ENCODE measurements at places on chromosomes 5 and 9.

GRCh38 chr9:107863396-107863795 is 373.8 kb upstream of the KLF4 start:
- DNase-seq: no peak

DNA sequence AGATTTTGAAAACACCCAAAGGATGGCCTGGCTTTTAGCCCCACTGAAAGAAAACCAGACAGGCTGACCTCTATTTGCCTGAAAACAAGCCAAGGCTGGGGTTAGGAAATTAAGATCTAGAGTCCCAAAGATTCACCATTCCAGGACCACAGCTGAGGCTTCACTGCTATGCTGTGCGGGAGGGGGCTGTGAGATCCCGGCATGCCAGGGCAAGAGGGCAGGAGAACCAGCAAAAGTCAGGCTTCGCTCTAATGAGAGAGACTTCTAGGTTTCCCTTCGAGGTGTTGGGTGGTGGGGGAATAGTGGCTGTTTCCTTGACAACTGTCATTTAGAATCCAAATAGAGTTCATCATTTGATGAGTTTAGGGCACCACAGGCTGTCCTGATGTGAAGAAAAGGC is 152.9 kb upstream of the NFIB start:
- no peak for DNase-seq

DNA sequence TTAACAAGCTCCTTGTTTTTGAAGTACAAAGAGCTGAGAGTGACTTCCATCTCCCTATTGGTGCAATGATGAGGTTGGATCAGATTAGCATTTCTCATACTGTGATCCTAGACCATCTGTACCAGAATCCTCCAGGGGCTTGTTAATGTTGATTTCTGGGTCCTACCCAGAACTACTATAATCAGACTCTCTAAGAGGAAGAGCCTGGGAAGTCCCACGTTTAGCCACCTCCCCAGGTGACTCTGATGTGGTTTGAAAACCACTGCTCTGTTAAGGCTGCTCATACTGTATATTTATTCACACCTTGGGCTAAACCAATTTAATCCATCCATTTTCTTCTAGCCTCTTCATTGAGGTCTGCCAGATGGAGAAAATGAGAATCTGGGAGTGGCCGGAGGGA is 49.6 kb upstream of the SMIM32 start:
- no peak for DNase-seq

- DNase-seq: no peak
Measured at GRCh38 chr5:91352831-91353695, 30.1 kb downstream of the ARRDC3 start.

DNA sequence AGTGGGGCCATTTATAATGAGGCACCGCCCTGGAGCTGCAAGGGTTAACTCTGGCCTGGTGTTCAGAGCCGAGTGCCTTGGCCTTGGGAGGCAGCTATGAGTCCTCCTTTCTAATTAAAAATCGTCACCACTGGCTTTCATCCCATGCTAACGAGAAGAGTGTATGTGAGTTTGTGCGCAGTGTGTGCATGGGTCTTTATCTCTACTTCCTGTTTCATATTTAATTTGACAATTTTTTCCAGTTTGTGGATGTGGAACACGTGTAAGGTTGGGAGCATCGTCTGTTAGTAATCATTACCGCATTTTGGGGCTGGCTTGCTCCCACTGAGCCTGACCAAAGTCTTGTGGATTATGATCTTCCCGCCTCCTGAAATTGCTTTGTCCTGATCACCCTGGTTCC is 76.4 kb downstream of the NDFIP1 start:
- no peak for DNase-seq

DNA sequence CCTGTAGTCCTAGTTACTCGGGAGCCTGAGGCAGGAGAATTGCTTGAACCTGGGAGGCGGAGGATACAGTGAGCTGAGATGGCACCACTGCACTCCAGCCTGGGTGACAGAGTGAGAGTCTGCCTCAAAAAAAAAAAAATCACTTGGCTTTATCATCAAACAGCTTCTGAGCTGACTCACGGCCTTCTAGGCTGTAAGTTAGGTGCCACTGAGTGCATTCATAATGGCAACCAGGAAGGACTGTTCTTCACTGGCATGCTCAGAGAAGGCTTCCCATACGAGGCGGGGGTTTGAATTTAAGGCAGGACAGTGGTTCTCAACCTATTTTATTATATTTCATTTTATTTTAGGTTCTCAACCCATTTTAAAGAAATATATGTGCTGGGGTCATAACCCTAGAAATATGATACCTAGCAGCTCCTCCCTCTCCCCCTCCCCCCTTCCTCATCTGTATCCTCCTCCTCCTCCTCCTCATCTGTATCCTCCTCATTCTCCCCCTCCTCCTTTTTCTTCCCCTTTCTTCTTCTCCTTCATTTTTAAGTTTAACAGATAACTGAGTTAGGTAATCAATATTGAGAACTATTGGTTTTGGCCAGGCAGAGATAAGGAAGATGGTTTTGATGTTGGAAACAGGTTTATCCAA is 19.0 kb upstream of the LHFPL2 start:
- no peak for DNase-seq

GRCh38 chr9:131277910-131278701 is 1.8 kb upstream of the FAM78A start:
- no peak for DNase-seq

Data from AG04449 (cell line).